ENCODE measurements at places on chromosomes 1 and 21. TPM values are rescaled to one million over a fixed set of nuclear protein-coding genes. Genes with fewer than 3 reads are reported as not detected.

- no peaks in the 10 kb centered on the region for H3K36me3 ChIP-seq
- no peaks in the 10 kb centered on the region for H3K27me3 ChIP-seq
- DNase-seq = no peak
- H3K4me1 ChIP-seq = no peaks in the 10 kb centered on the region
Observed at GRCh38 chr1:91610789-91611188, 110.1 kb downstream of the CDC7 start.

The MPZ gene
- not detected for polyA plus RNA-seq

The ZNF678 gene
- 1.8 TPM for polyA plus RNA-seq

- H3K27me3 ChIP-seq = no peaks in the 10 kb centered on the region
- no peak for DNase-seq
- H3K4me1 ChIP-seq = no peaks in the 10 kb centered on the region
- peaks cover 2% of the 10 kb centered on the region for H3K36me3 ChIP-seq
- H3K27ac ChIP-seq = no peak overlapping the region
Observed at GRCh38 chr1:110951161-110951560, 12.6 kb downstream of the LRIF1 start.

The NR0B2 gene
- not detected for polyA plus RNA-seq
